ENCODE measurements at places on chromosomes 6 and 20.

DNA sequence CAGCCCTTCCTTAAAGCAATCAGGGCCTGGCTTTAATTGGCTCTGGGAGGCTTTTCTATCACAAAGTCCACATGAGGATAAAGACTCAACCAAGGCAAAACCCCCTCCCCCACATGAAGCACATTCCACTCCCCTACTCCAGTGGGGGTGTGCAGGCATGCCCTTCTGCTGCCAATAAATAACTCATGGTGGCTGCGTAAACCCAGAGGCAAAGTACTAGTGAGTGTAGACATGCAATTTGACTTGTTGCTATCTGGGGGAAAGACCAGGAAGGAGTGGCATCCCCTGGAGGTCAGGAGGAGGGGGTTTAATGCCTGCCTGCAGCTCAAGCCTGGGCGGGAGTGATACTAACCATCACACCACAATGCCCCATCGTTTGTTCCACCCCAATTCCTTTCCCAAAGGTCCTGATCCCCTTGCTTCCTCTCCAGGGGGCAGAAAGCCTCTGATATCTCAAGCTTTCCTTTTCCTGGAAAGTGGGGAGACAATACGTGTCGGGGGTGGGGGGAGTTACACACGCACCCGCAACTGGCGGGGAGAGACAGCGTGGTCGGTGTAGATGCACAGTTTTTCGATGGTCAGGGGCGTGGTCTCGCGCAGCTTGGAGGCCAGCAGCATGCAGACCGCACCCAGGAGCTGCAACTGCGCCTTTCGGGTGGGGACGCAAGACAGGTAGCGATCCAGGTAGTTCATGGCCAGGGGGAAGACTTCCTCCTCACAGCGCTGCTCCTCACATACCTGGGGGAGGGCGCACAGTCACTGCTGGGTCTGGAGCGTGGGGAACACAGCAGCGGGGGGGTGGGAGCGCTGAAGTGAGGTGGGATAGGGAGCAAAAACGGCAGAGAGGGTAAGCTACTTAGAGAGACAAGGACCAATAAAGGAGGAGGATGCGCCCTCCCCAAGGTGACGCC, 1.5 kb downstream of the CCND3 start:
- peak; percentile 69 for DNase-seq

- no peak for DNase-seq
Observed at GRCh38 chr6:7912024-7912423, 1.4 kb upstream of the TXNDC5 start.

- DNase-seq = no peak
Observed at GRCh38 chr6:148628251-148628650, 118.6 kb upstream of the UST start.

- no peak for DNase-seq
Observed at GRCh38 chr20:58544891-58545290, 29.7 kb upstream of the APCDD1L start.

Data from CMK (cell line).